ENCODE measurements at places on chromosomes 12 and 14. TPM values are rescaled to one million over a fixed set of nuclear protein-coding genes. Genes with fewer than 3 reads are reported as not detected.
A peak's percentile ranks its signal among the peaks of the same experiment; 100 is the strongest.

- H3K36me3 ChIP-seq: peaks cover 2% of the 10 kb centered on the region
- H3K4me3 ChIP-seq: no peak overlapping the region
- no peak for DNase-seq
- no peaks in the 10 kb centered on the region for H3K27me3 ChIP-seq
Measured at GRCh38 chr14:81485781-81486180, 47.9 kb downstream of the SEL1L start.

The PAX9 gene
- total RNA-seq: 0.77 TPM

DNA sequence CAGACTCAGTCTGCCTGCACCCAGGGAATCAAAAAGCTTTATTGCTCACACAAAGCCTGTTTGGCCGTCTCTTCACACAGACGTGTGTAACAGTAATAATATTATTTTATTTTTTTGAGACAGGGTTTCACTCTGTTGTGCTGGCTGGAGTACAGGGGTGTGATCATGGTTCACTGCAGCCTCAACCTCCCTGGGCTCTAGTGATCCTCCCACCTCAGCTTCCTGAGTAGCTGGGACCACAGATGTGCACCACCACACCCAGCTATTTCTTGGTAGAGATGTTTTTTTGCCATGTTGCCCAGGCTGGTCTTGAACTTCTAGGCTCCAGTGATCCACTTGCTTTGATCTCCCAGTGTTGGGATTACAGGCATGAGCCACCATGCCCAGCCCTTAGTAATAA lies 88.4 kb upstream of the DCD start:
- H3K4me3 ChIP-seq: no peak overlapping the region
- no peaks in the 10 kb centered on the region for H3K36me3 ChIP-seq
- H3K27me3 ChIP-seq: no peaks in the 10 kb centered on the region
- no peak overlapping the region for H3K27ac ChIP-seq
- no peaks in the 10 kb centered on the region for H3K4me1 ChIP-seq

The FAM181A gene
- not detected for total RNA-seq

The PROX2 gene
- total RNA-seq: not detected

The TESPA1 gene
- 0.82 TPM for total RNA-seq

DNA sequence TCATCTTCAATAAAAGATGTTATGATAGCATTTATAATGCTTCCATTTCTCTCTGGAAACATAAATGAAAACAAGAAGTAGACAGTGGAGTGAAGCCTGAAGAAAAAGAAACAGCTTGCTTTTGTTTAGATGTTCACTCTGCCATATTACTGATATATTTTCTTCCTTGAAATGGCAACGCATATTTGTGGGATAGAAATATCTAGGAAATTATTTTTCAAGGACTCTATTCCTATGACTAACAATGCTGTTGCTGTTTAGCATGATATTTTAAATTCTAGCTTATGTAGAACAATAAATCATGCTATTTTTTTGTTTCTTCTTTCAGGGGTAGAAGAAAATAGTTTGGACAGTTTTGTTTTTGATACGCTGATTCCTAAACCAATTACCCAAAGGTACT lies 359.0 kb downstream of the NAV3 start:
- H3K4me3 ChIP-seq: no peak overlapping the region
- H3K36me3 ChIP-seq: no peaks in the 10 kb centered on the region
- H3K27ac ChIP-seq: no peak overlapping the region
- DNase-seq: no peak
- no peaks in the 10 kb centered on the region for H3K4me1 ChIP-seq

DNA sequence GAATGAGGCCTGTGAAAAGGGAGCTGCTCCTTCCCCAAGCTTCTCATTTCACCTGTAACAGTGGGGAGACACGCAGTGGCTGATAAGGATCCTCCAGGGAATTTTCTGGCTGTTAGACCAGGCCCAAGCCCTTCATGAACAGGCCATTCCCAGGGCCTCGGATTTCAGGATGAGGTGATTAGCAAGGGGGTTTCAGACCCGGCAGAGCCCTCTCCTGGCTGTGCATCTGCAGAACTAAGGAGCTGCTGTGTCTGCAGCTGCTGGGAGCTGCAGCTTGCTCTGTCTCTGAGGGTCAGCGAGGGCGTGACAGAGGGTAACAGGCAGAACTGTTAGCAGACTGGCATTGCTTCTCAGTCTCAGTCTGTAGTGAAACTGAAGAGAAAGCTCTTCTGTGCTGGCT lies 110.4 kb downstream of the KCNA5 start:
- no peak for DNase-seq
- H3K4me1 ChIP-seq: no peaks in the 10 kb centered on the region
- H3K27me3 ChIP-seq: no peaks in the 10 kb centered on the region
- H3K4me3 ChIP-seq: no peak overlapping the region
- no peaks in the 10 kb centered on the region for H3K36me3 ChIP-seq

- H3K36me3 ChIP-seq: no peaks in the 10 kb centered on the region
- peak; percentile 38 for DNase-seq
- no peaks in the 10 kb centered on the region for H3K4me1 ChIP-seq
- peak within 1 kb of the TSS; percentile 40 for H3K4me3 ChIP-seq
- peaks cover 9% of the 10 kb centered on the region for H3K27me3 ChIP-seq
Measured at GRCh38 chr14:91947475-91948184, at the start of gene FBLN5. Gene FBLN5, minus strand, starts transcription at chr14:91947694. Its CDS starts 465 bp downstream, at chr14:91947229.

DNA sequence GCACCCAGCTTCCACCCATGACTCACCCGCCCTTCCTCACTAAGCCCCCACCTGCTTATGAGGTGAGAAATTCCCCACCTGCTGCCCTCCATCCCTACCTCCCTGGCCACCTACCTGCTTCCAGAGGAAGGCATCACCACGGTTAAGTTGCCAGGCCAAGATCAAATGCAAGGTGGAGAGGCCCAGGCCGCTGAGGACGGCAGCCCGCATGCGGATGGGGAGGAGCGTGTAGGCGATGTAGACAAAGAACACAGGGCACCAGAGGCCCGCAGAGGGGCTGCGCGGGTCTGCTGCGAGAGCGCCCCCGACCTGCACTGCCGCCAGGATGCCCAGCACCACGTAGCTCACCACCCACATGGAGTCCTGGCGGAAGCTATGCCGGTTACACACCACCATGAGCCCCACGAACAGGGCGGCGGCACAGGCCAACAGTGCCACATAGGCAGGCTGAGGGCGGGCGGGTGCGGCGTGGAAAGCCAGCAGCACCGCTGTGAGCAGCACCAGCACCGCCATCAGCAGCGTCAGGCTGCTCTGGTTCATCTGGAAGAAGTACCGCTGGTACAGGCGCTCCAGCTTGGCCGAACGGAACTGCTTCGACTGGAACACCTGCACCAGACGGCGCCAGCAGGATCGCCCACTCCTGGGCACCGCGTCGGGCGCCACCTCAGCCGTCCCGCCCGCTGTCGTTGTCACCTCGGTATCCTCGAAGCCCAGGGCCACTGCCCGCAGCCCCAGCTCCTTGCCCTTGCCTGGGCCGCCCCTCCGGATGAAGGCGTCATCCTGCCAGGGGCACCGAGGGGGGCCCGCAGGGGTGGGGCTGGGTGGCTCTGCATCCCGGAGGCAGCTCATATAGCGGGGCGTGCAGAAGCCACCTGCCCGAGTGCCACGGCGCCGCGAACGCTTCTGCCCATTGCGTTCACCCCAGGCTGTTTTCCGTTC lies 6.2 kb downstream of the ADCY6 start:
- H3K36me3 ChIP-seq: no peaks in the 10 kb centered on the region
- peaks cover 22% of the 10 kb centered on the region for H3K4me1 ChIP-seq
- H3K4me3 ChIP-seq: no peak overlapping the region
- H3K27me3 ChIP-seq: no peaks in the 10 kb centered on the region

DNA sequence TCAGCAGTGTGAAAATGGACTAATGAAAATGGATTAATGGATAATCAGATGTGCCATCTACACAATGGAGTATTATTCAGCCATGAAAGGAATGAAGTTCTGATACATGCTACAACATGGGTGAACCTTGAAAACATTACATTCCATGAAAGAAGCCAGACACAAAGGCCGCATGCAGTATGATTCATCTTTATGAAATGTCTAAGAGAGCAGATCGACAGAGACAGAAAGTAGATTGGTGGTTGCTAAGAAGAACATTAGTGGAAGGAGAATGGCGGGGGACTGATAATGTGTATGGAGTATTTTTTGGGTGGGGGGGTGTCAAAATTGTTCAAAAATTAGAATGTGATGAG lies 47.3 kb downstream of the PRKAB1 start:
- no peak overlapping the region for H3K27ac ChIP-seq
- no peak for DNase-seq
- no peaks in the 10 kb centered on the region for H3K27me3 ChIP-seq
- no peaks in the 10 kb centered on the region for H3K36me3 ChIP-seq

The AHNAK2 gene
- total RNA-seq: 21.5 TPM

The NR1H4 gene
- 2.2 TPM for total RNA-seq

GRCh38 chr14:87231336-87232026 lies 761.5 kb downstream of the GALC start:
- H3K4me3 ChIP-seq: no peak overlapping the region
- H3K4me1 ChIP-seq: no peaks in the 10 kb centered on the region
- no peak for DNase-seq

DNA sequence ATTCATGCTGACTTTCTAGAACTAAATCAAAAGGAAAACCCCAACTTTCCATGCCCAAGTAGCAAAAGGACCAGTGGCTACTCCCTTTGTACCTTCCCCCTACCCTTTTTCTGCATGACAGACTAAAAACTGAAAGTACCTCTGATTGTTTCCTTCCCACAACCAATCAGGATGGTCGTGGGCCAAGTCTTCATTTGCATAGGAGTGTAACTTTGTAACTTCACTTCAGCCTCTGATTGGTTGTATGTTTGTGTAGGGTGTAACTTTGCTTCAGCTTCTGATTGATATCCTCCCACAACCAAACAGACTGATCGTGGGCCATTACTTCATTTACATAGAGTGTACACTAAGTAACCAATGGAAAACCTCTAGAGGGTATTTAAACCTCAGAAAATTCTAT lies 96.5 kb downstream of the DENND5B start:
- H3K4me1 ChIP-seq: no peaks in the 10 kb centered on the region
- no peak overlapping the region for H3K27ac ChIP-seq
- no peaks in the 10 kb centered on the region for H3K27me3 ChIP-seq
- no peak overlapping the region for H3K4me3 ChIP-seq

The VRTN gene
- total RNA-seq: 0.30 TPM

DNA sequence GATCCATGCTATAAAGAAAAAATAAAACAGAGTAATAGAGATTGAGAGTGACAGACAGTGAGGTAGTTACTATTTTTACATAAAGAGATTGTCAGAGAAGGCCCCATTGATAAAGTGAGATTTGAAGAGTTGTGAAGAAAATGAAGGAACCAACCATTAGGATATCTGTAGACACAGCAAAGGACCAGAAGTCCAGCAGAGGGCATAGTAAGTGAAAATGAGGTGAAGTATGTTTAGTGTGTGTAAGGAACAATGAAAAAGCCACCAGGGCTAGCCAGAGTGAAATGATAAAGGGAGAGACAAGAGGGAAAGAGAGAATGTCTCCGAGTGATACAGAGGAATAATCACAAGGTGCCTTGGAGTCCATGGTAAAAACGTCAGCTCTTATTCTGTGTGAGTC lies 411.0 kb downstream of the NELL2 start:
- no peaks in the 10 kb centered on the region for H3K36me3 ChIP-seq
- no peak overlapping the region for H3K4me3 ChIP-seq
- no peaks in the 10 kb centered on the region for H3K27me3 ChIP-seq
- H3K4me1 ChIP-seq: no peaks in the 10 kb centered on the region
- no peak overlapping the region for H3K27ac ChIP-seq
- no peak for DNase-seq

- no peaks in the 10 kb centered on the region for H3K4me1 ChIP-seq
- no peaks in the 10 kb centered on the region for H3K36me3 ChIP-seq
- H3K27ac ChIP-seq: no peak overlapping the region
- DNase-seq: no peak
- no peaks in the 10 kb centered on the region for H3K27me3 ChIP-seq
- peak overlapping the region; percentile 26 for H3K4me3 ChIP-seq
Measured at GRCh38 chr12:34219046-34219770, 196.9 kb downstream of the ALG10 start.

DNA sequence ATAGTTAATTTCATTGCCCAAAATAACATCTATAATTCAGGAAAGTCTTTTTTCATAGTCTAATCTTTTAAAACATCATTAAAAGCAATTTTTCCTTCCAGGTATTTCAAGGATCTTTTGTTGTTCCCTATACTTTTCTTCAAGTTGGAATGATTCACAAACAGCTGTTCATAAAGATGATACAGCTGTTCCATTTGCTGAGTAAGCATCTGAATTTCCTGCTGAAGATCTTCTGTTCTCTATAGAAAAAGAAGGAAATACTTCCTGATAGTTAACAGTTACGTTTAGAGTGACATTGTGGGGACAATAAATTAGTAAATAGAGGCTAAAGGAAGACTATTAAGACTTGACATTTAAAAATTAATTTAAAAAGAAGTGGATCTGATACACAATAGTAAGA lies 30.3 kb upstream of the ESR2 start:
- no peaks in the 10 kb centered on the region for H3K36me3 ChIP-seq
- no peaks in the 10 kb centered on the region for H3K27me3 ChIP-seq
- no peak overlapping the region for H3K4me3 ChIP-seq
- no peaks in the 10 kb centered on the region for H3K4me1 ChIP-seq
- no peak overlapping the region for H3K27ac ChIP-seq

DNA sequence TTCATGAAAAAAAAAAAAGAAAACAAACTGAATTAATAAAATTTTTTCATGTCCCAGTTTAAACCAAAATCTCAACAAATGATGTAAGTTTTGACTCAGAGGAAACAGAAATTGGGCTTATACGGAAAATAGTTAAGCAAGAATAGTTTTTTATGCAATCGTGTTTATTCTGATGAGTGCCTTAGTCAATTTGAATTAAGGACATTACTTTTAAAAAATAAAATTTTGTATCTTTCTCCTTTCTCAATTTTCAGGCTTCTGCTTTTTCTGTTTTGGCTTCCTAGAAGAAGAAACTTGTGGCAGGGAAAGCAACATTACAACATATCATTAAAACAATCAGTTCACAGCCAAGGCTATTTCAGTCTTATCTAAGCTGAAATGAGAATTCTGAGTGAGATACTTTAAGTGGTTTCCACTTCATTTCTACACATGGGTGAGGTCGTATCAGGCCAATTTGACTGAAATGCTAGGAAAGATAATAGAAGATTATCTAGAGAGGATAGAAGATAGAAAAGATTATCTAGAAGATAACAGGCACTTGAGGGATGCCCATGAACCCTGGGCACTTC lies 52.4 kb downstream of the BCL2L14 start:
- H3K27ac ChIP-seq: no peak overlapping the region
- H3K4me3 ChIP-seq: no peak overlapping the region
- H3K36me3 ChIP-seq: no peaks in the 10 kb centered on the region
- DNase-seq: no peak
- no peaks in the 10 kb centered on the region for H3K27me3 ChIP-seq
- H3K4me1 ChIP-seq: no peaks in the 10 kb centered on the region

All from colonic mucosa (tissue), 4 donors.